ENCODE measurements at places on chromosomes 4 and X. TPM values are rescaled to one million over a fixed set of nuclear protein-coding genes. Genes with fewer than 3 reads are reported as not detected.

UGDH gene
- total RNA-seq, result 323 TPM

PNCK gene
- 1.2 TPM for total RNA-seq

NAAA gene
- 30.7 TPM for total RNA-seq

TMSB15A gene
- 10.2 TPM for total RNA-seq

CLTRN gene
- total RNA-seq, result 0.29 TPM

PGAM4 gene
- not detected for total RNA-seq

SHROOM2 gene
- under 0.01 TPM for total RNA-seq

TRIM60 gene
- total RNA-seq, result not detected

CENPVL1 gene
- not detected for total RNA-seq

BEX2 gene
- 0.73 TPM for total RNA-seq

STS gene
- total RNA-seq, result 7.6 TPM

ADRA2C gene
- total RNA-seq, result 0.50 TPM

RAI2 gene
- 2.2 TPM for total RNA-seq

HEPH gene
- total RNA-seq, result 57.7 TPM

PPEF1 gene
- total RNA-seq, result not detected

CFAP299 gene
- 8.1 TPM for total RNA-seq

PLXNB3 gene
- 6.1 TPM for total RNA-seq

CXCL8 gene
- 0.58 TPM for total RNA-seq

HAND2 gene
- total RNA-seq, result 0.58 TPM

POF1B gene
- not detected for total RNA-seq

ITM2A gene
- total RNA-seq, result 1.3 TPM

MORC4 gene
- 40.9 TPM for total RNA-seq

CLDN2 gene
- not detected for total RNA-seq

PNMA6F gene
- total RNA-seq, result not detected

CT45A10 gene
- not detected for total RNA-seq

ZCCHC12 gene
- not detected for total RNA-seq

MTCP1 gene
- 9.5 TPM for total RNA-seq

GPR50 gene
- not detected for total RNA-seq

SH3TC1 gene
- total RNA-seq, result 1.0 TPM

CFAP47 gene
- total RNA-seq, result not detected

XAGE5 gene
- total RNA-seq, result not detected

NAP1L2 gene
- total RNA-seq, result 3.1 TPM

GLRB gene
- total RNA-seq, result 11.8 TPM

NAT8L gene
- total RNA-seq, result 0.17 TPM

FRG2 gene
- not detected for total RNA-seq

CHST7 gene
- total RNA-seq, result 17.0 TPM

MAGED4 gene
- total RNA-seq, result 34.0 TPM

CDS1 gene
- 0.17 TPM for total RNA-seq

ITGB1BP2 gene
- total RNA-seq, result 1.0 TPM

CXCL3 gene
- 10.6 TPM for total RNA-seq

CASP3 gene
- 23.1 TPM for total RNA-seq

MTM1 gene
- total RNA-seq, result 6.9 TPM

GAGE12F gene
- not detected for total RNA-seq

SHOX gene
- total RNA-seq, result not detected

VCX3B gene
- total RNA-seq, result not detected

PF4V1 gene
- 0.58 TPM for total RNA-seq

SOD3 gene
- 42.3 TPM for total RNA-seq

DMRTC1 gene
- total RNA-seq, result not detected

GYPE gene
- total RNA-seq, result 1.2 TPM

NPY2R gene
- total RNA-seq, result not detected

LIMCH1 gene
- 0.83 TPM for total RNA-seq

NOX1 gene
- total RNA-seq, result not detected

NPY1R gene
- total RNA-seq, result not detected

MAGEE2 gene
- total RNA-seq, result not detected

PPP1R2C gene
- not detected for total RNA-seq

Measured in smooth muscle cell of trachea (primary cell).